ENCODE measurements at places on chromosomes 3 and 15.

GRCh38 chr15:70353606-70354345 lies 256.1 kb upstream of the TLE3 start:
- DNase-seq, result peak; percentile 31

DNA sequence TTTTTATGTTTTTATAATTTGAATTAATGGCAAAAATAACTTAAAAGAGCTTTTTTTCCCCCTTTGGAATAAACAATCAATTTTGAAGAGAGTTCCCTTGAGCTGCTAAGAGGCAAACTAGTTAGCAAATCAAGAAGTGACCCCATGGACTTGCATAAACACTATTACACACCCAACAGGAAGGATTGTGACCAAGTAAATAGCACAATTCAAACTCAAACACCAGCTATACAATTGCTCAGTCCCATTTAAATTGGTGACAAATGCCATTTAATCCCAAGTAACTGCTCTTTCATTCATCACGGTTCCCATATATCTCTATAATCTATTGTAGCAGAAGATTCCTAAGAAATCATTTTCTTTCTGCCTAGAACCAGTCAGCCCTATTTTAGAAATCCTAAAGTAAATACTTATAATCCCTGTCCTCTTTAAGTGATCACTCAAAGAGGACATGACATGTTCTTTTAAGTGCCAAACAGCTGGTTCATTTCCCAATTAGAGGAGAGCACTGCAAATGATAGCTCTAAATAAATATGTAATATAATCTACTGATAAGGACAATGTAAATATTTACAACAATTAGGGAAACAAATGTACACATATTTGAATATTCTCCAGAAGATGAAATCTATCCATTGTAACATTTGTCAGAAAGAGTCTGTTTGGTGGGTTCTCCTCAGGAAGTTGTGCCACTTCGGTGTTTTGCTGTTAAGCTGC lies 137.8 kb upstream of the ADAMTS9 start:
- no peak for DNase-seq

GRCh38 chr3:100779480-100779879 lies 70.2 kb downstream of the TFG start:
- DNase-seq, result no peak

DNA sequence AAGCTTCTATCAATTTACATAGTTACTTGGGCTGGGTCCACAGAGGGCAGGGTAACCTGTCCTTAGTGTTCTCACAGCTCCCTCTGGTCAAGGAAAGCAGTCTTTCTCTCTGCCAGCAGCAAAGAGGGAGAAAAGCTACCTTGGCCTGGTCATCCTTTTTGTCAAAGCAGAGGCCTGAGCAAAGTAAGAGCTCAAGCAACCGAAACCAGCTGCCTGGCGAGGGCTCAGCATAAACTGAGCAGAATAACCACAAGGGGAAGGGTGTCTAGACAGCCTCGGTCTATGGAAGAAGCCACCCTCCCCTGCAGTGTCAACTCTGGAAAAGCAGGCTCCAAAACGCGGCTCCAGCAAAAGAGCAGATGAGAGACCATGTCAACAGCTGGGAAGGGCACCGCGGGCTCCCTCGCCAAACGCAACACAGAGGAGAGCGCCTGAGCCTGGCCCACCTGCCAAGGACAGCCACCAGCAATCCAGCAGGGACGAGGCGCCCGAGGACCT lies 17.4 kb downstream of the LRIG1 start:
- DNase-seq, result peak; percentile 52

DNA sequence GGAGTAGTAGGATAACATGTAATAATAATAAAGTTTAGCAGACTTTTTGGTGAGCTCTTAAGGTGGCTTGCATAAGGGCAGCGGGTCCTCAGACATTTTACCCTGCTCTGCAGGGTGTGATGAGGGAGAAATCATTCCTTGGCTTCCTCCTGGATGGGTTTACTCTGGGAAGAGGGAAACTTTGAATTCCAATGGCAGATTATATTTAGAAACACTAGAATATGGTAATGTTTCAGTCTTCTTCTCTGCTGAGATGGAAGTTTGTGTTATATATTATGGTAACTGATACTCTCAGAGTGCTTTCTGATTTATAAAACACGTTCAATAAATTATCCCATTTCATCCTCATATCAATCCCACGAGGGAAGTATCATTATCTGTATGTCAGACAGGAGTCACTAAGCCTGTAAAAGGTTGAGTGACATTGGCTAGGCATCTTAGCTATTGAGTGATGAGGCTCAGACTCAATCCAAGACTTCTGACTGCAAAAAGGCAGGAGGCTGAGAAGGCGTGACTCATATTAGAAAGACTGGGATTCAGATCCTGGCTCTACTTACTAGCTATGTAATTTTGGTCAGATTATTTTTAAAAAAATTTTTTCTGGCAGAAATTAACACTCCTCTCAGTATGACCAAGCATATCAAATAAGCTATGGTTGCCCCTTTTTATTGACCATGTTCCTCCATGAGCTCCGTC lies 19.3 kb downstream of the PDIA5 start:
- DNase-seq, result peak; percentile 12

GRCh38 chr3:130626049-130626448 lies 109.1 kb downstream of the COL6A6 start:
- no peak for DNase-seq

- DNase-seq, result no peak
These were observed 141.1 kb upstream of the SETMAR start for GRCh38 chr3:4162096-4162495.

DNA sequence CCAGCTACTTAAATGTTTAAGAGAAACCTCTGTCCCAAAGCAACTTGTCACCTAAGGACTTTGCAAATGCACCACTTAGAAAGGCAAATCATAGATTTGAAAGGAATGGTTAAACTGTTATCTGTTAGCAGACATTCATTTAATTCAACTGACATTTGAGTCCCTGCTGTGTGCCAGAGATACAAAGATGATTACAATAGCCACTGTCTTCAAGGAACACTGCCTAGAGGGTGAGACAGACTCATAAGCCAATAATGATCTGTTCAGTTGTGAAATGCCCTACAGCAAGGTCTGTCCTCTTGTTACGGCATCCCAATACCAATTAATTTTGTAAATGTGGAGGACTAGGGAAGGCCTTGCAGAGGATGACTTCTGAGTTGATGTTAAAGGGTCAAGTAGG lies 113.1 kb downstream of the ATG7 start:
- no peak for DNase-seq

All from islet precursor cell (in vitro differentiated cells).